ENCODE measurements at places on chromosomes 16 and 17.

- DNase-seq = no peak
These were observed 27.5 kb upstream of the KRT17 start for GRCh38 chr17:41651625-41652460.

DNA sequence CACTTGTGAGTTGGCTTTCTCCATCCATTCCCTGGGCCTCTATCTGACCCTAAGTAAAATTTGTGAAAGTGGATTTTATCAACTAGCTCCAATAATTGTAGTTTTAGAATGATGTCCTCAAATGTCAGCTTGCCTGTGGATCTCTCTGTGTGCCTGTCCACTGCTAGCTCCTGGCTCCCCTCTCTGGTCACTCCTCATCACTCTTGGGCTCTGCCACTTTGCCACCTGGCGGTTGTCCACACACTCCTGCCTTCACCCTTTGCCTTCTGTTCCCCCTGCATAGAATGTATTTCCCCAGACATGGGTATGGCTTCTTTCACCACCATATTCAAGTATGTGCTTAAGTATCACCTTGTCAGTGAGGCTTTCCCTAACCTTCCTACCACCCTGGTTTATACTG is 19.8 kb downstream of the ANKFN1 start:
- no peak for DNase-seq

DNA sequence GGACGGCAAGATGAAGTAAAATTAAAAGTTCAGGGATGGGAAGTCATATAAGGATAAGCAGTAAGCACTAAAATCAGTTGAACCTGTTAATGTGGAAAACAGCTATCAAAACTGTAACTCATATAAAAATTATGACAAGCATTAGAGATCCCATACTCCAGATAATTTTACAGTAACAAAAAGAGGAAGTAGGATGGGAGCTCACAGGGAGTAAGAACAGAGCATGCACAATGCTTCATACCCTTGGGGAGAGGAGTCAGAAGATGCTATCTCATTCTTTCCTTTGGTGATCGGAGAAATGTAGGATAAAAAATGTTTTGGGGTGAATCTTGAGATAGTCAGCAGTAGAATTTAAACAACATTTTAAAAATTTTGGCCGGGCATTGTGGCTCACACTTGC is 164.7 kb upstream of the CACNG5 start:
- no peak for DNase-seq

GRCh38 chr17:82121246-82121645 is 23.2 kb upstream of the FASN start:
- no peak for DNase-seq

- no peak for DNase-seq
These were observed 3.4 kb downstream of the TMEM11 start for GRCh38 chr17:21210411-21211076.

DNA sequence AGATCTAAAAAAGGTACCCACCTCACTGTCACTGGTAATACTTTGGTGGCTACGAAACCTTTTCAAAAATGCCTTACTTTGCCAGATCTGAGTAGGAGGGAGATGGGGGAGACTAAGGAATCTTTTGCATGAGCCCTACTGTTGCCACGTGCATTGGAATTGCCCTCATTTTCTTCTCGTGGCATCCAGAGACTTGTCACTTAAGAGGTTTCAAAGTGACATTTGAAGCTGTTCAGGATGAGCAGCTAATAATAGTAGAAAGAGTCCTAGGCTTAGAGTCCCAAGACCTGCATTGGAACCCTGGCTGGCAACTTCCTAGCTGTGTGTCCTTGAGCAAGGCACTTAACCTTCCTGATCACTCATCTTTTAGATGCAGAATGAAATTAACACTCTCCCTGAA is 43.5 kb downstream of the GPRC5B start:
- DNase-seq = no peak

DNA sequence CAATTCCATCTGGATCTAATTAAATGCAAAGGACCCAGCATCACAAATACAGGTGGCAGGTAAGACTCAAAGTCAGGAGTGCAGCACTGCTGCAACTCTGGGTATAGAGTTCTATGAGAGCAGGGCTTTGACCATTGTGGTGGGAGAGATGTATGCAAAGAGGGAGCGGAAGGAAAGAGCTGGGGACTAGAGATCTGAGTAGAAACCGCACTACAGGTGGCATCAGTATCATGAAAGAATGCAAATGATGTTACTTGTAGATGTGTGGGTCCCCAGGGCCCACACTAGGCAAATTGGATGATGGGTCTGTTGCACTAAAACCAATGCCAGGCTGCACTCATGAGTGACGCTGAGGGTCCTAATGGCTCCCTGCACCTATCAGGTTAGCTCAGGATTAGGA is 287.1 kb upstream of the ASIC2 start:
- DNase-seq = no peak

- DNase-seq = no peak
These were observed 23.7 kb downstream of the CDH1 start for GRCh38 chr16:68760671-68761275.

DNA sequence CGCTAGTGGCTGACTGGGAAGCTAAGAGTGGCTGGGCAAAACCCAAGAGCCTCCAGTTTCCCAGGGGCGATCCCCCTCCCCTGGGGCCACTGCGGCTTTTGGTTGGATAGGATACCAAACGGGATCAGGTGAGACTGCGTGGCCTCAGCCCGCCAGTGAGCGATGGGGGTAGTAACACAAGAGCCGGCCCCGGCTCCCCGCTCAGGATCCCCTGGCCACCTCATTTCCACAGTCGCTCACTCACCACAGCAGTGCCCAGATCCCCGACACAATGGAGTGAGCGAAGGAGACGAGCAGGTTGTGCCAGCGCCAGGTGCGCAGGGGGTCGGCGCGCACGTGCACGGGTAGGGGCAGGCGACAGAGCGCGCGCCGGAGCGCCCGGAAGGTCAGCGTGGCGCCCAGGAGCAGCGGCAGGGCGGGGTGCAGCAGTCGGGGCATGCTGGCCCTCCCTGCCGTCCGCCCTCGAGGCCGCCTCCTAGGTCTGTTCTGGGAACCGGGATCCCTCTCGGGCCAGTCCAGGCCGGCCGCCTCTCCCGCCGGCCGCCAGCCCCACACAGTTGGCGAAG is 290 bp downstream of the TLCD1 start:
- no peak for DNase-seq

DNA sequence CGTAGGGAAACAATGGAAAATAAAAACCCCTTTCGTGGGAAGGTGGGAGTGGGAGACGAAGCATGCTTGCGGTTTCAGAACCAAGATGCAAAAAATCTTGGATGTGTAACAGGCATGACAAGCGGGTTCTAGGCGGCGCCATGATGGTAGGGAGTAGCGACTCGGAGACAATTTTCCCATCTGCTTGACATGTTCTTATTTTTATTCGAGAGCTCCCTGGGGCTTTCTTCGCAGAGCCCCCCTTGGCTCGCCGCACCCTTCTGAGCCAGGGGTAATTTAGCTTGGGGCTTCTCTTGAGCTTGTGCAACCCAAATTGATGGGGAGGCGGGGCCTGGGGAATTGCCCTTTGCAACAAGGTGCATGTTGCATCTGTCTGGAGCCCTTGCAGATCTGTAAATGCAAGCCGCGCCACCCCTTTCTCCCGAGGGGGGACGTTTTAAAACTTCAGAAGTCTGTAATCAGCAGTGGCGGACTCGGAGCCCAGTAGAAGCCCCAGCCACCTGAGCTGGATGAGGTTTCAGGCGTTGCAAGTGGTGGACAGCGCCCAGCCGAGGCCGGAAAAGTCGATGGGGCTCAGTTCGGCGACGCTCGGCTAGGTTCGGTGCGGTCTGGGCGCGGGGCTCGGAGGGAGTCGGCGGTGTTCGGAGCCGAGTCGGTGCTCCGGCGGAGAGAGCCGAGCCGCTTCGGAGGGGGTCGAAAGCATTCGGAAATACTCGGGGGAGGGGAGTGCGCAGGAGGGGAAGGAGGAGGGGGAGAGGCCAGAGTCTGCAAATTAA is 2.9 kb downstream of the GNAO1 start:
- DNase-seq = peak; percentile 13

DNA sequence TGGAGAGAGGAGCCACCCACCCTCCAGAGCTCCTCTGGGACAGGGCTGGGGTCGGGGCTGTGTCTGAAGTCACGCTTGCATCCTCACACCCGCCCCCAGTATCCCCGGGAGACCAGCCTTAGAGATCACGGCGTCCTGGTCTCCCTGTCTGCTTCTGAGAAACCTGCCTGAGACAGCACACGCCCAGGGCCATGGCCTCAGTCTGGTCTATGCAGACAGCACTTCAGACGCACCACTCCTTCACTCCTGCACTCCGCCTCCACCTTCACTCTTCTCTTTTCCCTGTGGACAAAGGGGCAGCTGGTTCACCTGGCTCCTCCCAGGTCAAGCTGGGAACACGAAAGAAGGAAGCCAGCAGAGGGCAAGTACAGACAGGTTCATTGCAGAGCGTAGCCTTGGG is 248.0 kb upstream of the GSE1 start:
- no peak for DNase-seq
